ENCODE measurements at places on chromosomes 4 and X.

GRCh38 chr4:86657382-86657781, 63.3 kb downstream of the PTPN13 start:
- DNase-seq, result no peak

DNA sequence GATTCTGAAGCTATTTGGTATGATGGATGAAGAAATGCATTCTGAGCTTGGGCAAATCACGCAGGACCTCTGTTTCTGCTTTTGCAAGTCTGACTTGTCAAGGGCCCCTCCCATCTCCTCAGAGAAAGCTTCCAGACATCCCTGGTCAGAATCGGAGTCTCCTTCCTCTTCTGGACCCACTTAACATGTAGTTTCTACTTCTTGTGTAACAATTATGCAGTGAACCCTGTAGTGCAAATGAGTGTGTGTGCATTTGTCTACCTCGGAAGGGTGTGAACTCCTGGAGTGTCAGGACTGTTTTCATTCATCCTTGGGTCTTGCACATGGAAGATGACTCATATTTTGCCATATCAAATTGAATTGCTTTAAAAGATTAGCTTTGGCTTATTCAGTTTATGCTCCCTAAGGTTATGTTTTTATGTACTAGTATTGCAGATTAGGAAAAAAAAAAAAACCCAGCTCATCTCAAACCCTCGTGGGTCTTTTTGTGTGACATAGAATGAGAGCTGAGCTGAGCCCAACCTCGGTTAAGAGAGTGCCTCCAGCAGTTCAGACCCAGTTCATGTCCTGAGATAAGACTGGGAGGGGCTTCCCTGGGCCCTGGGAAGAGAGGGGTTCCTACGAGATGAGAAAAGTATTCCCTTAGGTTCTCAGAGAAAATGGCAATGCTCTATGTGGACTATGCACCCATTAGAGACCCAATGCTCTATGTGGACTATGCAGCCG, 61.1 kb upstream of the RPL34 start:
- DNase-seq, result no peak

- no peak for DNase-seq
Measured at GRCh38 chr4:7518871-7519637, 84.3 kb upstream of the PSAPL1 start.

DNA sequence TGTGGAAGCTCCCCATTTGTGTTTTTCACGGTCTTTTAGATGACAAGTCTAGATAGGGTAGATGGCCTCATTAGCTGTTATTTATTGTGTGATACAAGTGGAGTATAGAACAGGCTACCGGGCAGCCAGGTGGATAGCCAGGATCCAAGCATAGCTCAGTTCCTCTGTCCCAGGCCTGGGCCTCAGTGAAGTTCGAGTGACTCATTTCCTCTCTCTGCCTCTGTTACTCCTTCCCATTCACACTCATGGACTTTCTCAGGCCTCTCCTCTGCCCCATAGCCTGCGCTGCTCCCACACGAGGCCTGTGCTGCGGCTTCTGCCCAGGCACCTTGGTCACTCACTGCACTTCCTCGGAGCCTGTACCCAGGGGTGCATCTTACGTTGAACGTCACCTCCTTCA, 54.5 kb downstream of the TENM3 start:
- DNase-seq, result no peak

GRCh38 chr4:56656346-56656643, 24.8 kb downstream of the HOPX start:
- DNase-seq, result no peak

- DNase-seq, result no peak
Measured at GRCh38 chrX:113726009-113726408, 857.9 kb upstream of the HTR2C start.

GRCh38 chrX:42025861-42026260, 102.5 kb upstream of the CASK start:
- no peak for DNase-seq

GRCh38 chrX:17411205-17411604, 36.2 kb downstream of the NHS start:
- no peak for DNase-seq

GRCh38 chr4:26812049-26812714, 48.5 kb upstream of the STIM2 start:
- no peak for DNase-seq

GRCh38 chr4:3835527-3836405, 69.6 kb downstream of the ADRA2C start:
- no peak for DNase-seq

DNA sequence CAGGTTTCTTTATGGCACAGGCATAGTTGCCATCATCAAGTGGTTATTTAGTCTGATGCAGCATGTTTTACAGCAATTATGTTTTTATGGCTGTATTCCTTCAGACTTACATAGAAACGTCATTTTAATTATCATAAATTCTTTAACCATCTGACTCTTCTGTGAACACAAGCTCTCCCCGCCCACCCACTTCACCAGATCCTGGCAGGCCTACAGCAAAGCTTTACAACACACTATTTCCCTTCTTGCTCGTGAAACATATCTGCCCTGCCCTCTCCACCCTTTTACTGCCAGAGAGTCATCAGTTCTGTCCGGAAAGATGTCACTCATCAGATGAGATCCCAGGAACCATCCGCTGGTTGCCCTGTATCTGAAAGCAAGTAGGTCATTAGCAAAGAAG, 120.5 kb downstream of the HS6ST2 start:
- no peak for DNase-seq

GRCh38 chr4:7539659-7540058, 104.9 kb upstream of the PSAPL1 start:
- DNase-seq, result no peak

DNA sequence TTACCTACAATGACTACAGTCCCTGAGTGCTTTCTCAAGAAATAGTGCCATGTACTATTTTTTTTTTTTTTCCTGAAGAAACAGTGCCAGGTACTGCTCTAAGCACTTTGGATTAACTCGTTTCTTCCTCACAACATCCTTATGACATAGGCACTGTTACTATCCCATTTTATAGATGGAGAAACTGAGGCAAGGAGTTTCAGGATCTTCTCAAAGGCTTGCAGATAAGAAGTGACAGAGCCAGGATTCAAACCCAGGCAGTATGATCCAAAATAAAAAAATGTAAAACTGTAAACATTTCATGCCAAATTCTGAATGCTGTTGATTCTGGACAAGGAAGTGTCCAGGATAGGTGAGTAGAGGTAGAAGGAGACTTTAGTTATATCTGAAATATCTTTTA, 1.1 kb downstream of the FANCB start:
- DNase-seq, result no peak

GRCh38 chrX:20029728-20030127, 38.9 kb upstream of the BCLAF3 start:
- DNase-seq, result no peak
